SIG-M5 (cell line): ENCODE measurements at places on chromosomes 7 and 10.

DNA sequence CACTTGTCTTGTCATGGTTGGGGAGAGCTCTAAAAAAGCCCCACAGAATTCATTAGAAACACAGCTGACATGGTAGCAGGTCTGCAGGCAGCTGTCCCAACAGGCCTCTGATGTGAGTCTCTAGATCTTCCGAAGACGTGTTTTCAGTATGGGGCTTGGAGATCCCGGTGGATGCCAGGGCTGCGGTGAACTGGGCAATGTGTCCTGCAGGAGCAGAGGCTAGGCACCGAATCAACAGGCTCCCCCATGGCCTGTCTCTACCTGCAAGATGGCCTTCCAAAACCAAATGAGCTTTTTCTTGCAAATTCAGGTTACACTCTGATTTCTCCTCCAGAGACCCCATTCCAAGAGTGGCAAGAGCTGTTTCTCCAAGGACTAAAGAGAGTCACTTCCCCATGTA is 2.9 kb downstream of the CPXM2 start:
- DNase-seq: no peak

DNA sequence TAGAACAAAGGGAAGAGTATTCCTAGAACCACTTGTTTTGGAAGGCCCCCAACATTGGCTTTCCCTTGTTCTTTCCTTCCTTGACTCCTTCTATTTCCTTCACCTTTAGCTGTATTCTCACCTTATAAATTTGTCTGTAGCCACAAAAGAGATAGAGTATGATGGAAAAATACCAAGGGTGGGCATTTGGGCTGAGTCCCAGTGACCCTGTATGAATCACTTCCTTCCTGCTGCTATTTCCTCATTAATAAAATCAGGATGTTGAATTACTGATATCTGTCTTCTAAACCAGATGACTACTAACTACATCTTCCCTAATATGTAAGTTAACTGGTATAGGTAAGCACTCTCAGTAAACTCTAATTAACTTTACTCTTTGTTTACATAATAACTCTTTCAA is 55.1 kb downstream of the IFIT5 start:
- DNase-seq: no peak

DNA sequence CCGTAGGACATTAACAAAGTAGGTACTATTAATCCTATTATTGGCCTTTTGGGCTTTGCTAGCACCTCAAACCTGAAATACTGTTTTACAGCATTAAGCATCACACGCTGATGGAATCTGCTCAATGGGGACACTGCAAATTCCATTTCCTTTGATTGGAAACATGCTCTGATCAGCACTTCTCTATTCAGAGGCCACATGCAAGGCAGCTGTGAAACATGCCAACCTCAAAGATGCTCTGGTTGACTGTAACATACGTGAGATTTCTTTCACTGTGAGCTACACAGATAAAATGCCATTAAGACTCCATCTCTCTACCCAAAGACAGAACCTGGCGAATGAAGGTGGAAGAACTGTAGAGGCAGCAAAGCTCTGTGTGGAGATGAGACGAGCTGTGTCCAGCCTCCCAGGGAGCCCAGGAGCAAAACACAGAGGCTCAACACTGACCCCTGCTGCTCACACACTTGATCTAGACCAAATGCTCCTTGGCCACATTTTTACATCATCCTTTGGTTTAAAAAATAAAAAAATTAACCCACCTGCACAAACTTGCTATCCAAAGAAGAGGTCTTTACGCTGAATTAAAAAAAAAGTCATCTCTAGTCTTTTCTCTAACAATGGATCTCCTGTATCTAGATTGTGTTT is 8.0 kb downstream of the RSU1 start:
- no peak for DNase-seq

- DNase-seq: no peak
These were observed 42.7 kb upstream of the SMARCD3 start for GRCh38 chr7:151291206-151291605.

DNA sequence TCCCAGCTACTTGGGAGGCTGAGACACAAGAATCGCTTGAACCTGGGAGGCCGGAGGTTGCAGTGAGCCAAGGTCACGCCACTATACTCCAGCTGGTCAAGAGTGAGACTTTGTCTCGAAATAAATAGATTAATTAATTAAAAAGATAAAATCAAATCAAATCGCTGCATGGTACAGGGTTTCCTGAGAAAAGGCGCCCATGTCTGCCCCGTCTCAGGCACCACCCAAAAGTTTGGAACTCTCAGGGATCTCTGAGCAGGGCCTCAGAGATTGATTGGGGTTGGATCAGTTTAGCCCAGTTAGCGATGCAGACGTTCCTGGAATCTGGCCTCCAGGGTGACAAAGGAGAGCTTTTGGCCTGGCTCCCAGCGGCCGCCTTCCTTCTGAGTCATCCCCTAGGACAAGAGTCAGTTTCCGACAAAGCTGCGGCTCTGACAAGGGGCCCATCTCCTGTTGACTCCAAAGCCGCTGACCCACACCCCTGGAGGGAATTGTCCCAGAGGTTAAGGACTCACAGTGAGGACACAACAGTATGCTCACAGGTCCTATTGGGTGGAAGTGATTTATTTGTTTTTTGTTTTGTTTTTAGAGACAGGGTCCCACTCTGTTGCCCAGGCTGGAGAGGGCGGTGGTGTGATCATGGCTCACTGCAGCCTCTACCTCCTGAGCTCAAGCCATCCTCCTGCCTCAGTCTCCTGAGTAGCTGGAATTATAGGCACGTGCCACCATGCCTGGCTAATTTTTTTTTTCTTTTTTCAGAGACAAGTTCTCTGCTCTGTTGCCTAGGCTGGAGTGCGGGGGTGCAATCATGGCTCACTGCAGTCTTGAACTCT is 6.8 kb downstream of the ORAI2 start:
- no peak for DNase-seq

DNA sequence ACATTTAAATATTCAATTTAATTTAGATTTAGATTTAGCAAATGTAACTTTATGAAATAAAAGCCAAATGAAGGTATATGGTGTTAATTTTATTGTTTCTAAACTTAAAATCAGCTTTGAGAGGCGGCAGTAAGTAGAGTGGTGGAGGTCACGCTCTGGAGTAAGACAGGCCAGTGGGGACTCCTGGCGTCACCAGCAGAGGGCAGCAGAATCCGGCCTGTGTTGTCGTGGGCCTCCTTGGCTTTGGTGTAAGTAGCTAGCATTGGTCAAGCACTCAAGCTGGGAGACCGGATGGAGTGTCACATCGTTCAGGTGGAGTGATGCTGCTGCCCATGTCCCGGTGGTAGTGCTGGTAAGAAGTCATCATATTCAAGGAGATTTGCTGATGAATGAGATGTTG is 98.7 kb upstream of the DNAJB6 start:
- no peak for DNase-seq

GRCh38 chr10:28130267-28130666 is 131.4 kb upstream of the ODAD2 start:
- no peak for DNase-seq

DNA sequence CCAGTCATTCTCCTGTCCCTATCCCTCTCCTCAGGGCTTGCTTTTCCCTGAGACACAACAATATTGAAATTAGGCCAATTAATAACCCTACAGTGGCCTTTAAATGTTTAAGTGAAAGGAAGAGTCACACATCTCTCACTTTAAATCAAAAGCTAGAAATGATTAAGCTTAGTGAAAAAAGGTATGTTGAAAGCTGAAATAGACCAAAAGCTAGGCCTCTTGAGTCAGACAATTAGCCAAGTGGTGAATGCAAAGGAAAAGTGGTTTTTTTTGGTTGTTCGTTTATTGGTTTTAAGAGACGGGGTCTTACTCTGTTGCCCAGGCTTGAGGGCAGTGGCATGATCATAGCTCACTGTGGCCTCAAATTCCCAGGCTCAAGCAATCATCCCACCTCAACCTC is 9.7 kb upstream of the ATAD1 start:
- DNase-seq: no peak

- DNase-seq: no peak
These were observed 9.7 kb upstream of the BICC1 start for GRCh38 chr10:58502956-58503355.

GRCh38 chr10:29563420-29564035 is 71.2 kb downstream of the SVIL start:
- no peak for DNase-seq

DNA sequence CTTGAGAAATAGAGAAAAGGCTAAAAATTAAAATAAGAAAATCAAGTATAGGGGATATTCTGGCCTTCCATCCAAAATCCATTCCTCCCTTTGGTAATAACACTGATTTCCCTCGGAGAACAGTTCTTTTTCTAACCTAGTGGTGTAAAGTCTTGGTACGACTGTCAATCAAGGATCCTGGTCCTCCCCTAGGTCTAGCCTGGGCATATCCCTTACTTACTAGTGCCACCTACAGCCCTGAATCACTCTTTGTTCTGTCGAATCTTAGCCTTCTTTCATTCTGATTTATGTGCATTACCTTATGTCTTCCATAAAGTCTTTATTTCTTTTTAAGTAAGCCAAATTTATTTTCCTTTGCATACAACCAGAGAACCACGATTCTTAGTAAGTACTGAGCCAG is 298.7 kb upstream of the LRRTM3 start:
- no peak for DNase-seq

GRCh38 chr10:14399641-14400040 is 68.9 kb upstream of the FRMD4A start:
- DNase-seq: no peak

- DNase-seq: no peak
These were observed 19.8 kb upstream of the DNAAF5 start for GRCh38 chr7:706721-707120.

DNA sequence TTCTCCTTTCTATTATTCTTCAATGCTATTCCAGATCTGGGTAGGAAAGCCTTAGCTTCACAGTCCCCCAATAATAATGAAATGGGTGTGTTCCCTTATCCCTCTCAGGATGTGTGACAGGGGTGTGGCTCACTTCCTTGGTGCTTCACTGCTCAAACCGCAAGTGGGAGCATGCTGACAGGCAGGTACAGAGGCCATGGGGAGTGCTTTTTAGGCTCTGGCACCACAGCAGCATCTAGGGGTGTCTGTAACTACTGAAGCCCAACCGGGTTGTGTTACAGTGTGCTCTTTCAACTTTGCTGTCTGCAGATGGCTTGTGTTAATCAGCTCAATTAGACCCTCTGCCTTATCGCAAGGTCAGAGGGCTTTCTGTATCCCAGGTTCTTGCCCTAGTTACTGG is 79.4 kb upstream of the CYP2C9 start:
- no peak for DNase-seq

- DNase-seq: no peak
These were observed 275.1 kb upstream of the FZD1 start for GRCh38 chr7:90988996-90989765.

- no peak for DNase-seq
These were observed 55.0 kb downstream of the CACNB2 start for GRCh38 chr10:18195060-18195799.

DNA sequence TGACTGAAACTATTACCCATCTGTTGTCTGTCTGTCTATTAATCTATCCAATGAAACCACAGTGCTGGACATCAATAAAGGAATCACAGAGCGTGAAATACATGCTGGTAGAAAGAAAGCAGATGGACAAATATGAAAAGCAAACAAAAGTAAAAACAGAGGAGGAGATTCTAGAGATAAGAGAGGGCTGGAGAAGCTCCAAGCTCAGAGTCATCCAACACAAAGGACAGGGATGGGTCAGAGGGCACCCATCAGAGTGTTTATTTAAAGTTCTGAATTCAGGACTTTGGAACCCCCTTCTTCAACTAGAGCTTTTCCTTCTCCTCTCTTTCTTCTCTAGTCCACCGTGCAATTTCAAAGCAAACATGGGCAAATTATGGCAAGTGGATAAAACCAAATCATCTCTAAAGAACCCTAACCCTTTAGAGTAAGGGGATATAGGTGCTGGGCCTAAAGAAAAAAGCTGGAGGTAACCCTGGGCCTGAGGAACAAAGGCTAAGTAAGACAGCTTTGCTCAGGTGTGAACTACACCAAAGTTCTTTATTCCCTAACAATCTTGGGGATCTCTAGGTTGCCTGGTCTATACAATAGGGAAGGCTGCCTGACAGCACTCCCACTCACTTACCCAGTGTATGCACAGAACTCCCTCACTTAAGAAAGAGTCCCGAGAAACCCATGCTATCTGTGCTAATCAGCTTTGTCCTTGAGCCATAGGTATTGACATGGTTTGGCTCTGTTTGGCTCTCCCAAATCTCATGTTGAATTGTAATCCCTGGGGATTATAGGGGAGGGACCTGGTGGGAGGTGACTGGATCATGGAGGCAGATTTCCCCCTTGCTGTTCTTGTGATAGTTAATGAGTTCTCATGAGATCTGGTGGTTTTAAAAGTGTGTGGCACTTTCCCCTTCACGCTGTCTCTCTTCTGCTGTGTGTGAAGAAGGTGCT is 97.0 kb downstream of the BAMBI start:
- DNase-seq: no peak

GRCh38 chr7:33904681-33905388 is 504 bp upstream of the BMPER start:
- DNase-seq: no peak
